Cardiac muscle cell (in vitro differentiated cells and primary cell): ENCODE measurements at places on chromosomes 6 and 20. TPM values are rescaled to one million over a fixed set of nuclear protein-coding genes. Genes with fewer than 3 reads are reported as not detected.

Gene GSTA3
- not detected in 2 replicates for polyA plus RNA-seq

Gene OR10C1
- not detected in 2 replicates for polyA plus RNA-seq

Gene UNC5CL
- 3.3 and 5.3 TPM in 2 replicates for polyA plus RNA-seq

Gene MCHR2
- polyA plus RNA-seq: not detected in 2 replicates
